ENCODE measurements at places on chromosomes 5 and 9.

- no peak for DNase-seq
Measured at GRCh38 chr9:125409637-125410521, 148.3 kb downstream of the GAPVD1 start.

GRCh38 chr5:113331209-113331551 lies 103.6 kb downstream of the TSSK1B start:
- no peak for DNase-seq

- no peak for DNase-seq
Measured at GRCh38 chr9:35618325-35618727, at the start of gene CD72. Gene CD72, minus strand, starts transcription at chr9:35618413. Its CDS starts 110 bp downstream, at chr9:35618303.

- DNase-seq = no peak
Measured at GRCh38 chr5:38837416-38837815, 8.4 kb upstream of the OSMR start.

DNA sequence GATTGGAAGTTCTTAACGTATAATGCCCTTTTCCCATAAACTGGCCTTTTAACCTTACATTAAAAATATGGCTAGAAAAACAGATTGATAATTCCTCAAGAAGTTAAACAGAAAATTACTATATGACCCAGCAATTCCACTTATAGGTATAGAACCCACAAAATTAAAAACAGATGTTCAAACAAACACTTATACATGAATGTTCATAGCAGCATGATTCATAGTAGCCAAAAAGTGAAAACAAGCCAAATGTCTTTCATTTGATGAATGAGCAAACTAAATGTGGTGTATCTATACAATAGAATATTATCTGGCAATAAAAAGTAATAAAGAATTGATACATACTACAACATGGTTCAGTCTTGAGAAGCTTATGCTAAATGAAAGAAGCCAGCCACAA lies 35.5 kb downstream of the POU5F2 start:
- DNase-seq = no peak

DNA sequence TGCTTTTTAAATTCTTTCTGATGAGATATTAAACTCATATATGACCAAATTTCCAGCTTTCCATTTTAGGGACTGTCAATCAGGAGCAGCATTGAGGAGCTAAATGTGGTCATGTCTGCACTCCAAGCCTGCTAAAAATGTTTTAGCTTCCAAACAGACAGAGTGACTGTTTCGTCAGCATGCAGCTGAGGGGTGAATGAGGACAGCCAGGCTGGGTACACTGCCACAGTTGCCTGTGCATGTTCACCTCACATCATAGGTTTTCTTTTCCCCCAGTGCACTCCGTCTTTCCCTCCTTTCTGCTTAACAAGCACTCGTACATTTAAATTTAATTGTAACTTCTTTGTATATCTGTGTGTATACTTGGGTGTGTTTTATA lies 138.1 kb downstream of the ARRDC3 start:
- no peak for DNase-seq

DNA sequence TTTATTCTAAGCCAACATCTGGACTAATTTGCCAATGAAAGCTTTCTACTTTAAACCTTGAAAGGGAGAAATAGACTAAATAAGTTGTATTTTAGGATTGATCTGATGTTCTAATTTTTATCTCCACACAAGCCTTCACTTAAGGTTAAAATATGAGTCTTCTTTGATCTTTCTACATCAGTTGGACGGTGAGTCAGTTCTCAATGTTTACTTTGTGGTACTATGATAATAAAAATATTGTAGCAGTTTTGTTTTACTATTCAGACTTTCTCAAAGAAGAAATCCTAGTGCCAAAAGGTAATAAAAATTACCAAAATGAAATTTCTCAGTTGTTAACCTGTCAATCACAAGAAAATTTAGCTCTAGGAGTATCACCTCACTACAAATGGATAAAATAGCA lies 203.5 kb upstream of the RGMB start:
- DNase-seq = no peak

GRCh38 chr9:22131817-22132216 lies 122.7 kb upstream of the CDKN2B start:
- DNase-seq = no peak

DNA sequence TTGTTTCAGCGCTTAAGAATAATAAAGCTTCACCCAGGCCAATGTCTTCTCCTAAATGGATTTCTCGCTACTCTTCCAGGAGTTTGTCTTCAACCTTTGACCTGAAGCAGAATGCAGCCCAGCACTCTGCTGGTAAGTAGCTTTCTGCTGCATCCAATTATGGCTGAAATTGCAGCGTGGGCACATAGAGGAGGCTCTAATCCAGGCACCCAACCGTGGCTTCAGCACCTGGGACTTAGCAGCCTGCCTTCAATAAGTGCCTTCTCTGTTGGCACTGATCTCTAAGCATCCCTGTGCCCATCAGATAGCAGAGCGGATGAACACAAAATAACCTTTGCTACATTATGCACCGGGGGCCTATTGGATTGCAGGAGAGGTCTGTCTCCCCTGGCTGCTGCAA lies 105.2 kb downstream of the TRIM32 start:
- no peak for DNase-seq

DNA sequence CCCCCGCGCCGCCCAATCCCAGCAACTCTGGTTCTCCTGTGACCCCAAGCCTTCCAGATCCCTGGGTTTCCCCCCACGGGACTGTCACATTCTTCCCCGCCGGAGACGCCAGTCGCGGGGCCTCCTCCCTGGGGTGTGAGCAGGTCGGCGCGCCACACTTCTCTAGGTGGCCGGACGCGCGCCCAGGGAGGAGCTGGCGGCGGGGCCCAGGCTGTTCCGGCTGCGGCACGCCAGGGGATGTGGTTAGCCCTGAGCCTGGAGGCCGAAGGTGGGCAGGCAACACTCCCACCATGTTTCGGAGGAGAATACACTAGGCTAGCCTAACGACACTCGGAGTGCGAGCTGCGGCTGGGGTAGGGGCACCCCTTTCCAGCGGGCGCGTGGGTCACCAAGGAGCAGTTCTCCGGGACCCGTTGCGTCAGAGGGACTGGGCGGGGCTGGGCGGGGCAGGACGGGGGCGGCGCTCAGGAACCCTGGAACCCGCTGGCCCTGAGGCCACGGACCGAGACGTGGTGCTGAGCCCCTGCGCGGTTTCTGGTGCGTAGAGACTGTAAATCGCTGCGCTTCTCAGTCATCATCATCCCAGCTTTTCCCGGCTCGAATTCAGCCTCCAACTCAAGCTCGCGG lies at the start of gene SLC27A6:
Gene SLC27A6, plus strand, starts transcription at position 478 of the 627 bp plus-strand sequence. CDS start 650 bp downstream, outside the sequence.
- no peak for DNase-seq

DNA sequence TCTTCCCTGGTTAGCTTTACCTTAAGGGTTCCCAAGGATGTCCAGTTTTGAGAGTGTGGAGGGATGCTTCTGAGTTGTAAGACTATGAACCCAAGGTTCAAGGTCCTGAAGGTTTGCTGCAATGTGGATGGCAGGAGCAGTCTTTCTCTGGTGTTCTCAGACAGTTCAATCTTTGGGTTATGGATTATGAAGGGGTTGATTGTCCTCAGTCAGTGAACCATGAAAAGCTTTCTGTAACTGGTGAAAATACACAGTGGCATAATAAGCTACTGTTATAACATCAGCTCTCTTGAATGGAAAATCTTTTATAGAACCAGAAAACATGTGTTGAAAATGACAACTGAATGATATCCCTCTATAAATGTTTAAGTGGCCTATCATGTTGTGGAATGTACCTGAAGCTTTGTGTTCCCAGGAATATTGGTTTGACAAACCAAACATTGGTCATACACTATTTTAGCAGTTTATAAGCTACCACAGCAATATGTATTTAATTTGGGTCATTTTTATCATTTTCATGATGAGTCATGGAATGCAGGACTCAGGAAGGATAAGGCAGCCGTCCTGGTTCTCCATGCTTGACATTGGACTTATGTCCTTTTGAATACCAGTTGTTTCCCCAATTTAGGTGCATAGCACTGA lies 1041.8 kb upstream of the ARRDC3 start:
- DNase-seq = no peak

- no peak for DNase-seq
Measured at GRCh38 chr9:35538361-35539234, 48.7 kb downstream of the RUSC2 start.
